ENCODE measurements at places on chromosomes 1 and 21.
A peak's percentile ranks its signal among the peaks of the same experiment; 100 is the strongest.

DNA sequence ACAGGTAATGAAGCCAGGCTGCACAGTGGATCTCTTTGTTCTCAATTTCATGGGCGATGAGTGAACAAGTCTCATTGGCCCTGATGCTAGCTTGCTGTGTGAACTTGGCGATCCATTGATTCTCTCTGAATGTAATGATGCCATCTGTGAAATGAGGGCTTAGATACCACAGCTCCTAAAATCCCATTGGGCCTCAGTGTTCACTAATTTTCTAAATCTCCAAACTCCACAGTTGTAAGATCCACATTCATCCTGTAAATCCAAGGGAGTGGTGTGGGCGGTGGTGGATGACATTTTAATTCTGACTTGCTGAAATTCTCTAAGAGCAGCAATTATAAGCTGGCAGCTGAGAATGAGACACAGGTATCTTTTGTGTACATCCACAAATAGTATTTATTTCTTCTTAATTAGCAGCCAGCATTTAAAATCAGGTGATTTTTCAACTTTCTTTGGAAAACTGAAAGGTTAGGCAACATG lies 9.6 kb upstream of the ACTL8 start:
- DNase-seq: no peak

- no peak for DNase-seq
These were observed 156.9 kb downstream of the PPP1R12B start for GRCh38 chr1:202505356-202505755.

DNA sequence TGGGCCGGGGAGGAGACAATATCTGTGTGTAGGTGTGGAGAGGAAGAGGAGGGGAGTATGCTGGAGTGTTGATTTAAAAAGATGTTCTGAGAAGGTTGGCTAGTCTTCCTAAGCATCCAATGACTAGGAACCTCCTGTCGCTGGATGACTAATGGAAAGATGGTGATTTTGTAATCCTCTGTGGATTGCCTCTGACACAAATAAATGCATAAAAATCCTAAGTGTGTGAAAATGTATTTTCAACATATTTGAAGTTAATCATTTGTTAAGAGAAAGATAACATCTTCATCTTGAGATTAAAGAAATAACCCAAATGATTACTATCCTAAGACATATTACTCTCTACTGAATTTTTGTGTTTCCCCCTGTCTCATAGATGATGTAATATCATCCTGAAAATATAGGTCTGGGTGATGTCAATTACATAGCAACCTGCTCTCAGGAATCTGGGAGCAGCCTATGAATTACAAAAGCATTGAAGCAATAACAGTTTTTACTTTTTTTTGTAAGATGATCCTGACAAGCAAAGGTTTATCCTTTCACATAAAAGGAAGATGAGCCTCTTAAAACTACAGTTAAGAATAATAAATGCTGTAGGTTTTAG lies 220.5 kb upstream of the MAP1LC3C start:
- no peak for DNase-seq

- DNase-seq: no peak
These were observed 408.1 kb downstream of the USH2A start for GRCh38 chr1:216015116-216015515.

DNA sequence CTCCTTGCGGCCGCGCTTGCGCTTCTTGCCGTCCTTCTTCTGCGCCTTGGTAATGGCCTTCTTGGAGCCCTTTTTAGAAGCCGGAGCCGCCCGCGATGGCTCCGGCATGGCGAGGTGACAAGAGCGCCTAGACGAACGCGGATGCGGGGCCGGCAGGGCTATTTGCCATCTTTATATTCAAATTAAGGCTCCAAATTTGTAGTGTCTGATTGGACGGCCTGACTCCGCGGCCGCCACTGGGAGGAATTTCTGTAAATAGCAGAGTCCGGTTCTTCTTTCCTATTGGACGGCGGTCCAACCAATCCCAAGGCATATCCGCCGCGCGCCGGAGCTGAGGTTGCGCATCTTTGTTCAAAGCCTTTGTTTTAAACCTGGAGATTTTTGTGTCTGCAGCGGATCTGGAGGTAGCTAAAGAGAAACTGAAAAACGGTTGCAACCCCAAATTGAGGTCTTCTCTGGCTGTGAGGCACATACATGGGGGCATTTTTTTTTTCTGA lies 22.6 kb upstream of the RNF187 start:
- DNase-seq: peak; percentile 70

- DNase-seq: no peak
These were observed 9.4 kb downstream of the TRIM45 start for GRCh38 chr1:117112047-117112717.

DNA sequence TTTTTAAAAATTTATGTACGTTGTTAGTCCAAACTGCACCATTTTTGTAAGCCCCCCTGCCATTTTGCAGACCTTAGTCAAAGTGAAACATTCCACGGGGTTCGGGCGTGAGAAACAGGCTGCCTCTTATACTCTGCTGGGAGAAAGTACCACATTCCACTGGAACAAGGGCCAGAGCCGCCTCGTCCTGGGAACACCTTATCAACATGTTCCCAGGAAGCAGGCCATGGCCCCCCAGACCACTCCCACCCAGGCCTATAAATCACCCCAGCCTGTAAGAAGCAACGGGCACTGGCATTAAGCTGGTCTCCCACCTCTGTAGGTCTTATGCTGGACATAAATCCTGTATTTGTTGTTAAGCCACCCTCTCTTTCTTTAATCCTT lies 854 bp upstream of the ZRANB2 start:
- no peak for DNase-seq

GRCh38 chr1:77175230-77175844 lies 43.9 kb downstream of the PIGK start:
- no peak for DNase-seq

GRCh38 chr1:203101813-203102634 lies 16.2 kb upstream of the MYOG start:
- DNase-seq: no peak

DNA sequence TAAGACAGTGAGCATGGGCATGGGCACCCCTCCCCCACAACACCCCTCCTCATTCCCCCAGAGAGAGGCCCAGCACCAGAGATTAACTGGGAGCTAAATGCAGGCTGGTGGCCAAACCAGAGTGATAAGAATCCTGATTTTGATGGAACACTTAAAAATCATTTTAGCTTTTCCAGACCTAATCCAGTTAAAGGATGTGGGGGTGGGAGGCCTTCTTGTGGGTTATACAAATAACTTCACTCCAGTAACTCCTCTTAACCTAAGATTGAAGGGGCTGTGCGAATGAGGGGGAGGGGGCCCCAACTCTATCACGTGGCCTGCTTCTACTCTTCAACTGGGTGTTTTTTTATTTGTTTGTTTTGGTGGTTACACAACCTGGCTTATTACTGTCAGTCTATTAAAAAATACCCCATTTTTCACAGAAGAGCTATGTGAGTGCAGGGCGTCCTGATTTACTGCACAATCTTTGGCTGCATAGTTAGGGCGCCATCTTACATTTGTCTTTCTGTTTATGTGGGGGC lies 398.1 kb upstream of the LYPLAL1 start:
- no peak for DNase-seq

- DNase-seq: no peak
These were observed 2.7 kb upstream of the MMEL1 start for GRCh38 chr1:2635361-2636010.

GRCh38 chr21:32423320-32424190 lies 11.0 kb downstream of the EVA1C start:
- no peak for DNase-seq

GRCh38 chr1:193592317-193592716 lies 405.9 kb upstream of the B3GALT2 start:
- DNase-seq: no peak

DNA sequence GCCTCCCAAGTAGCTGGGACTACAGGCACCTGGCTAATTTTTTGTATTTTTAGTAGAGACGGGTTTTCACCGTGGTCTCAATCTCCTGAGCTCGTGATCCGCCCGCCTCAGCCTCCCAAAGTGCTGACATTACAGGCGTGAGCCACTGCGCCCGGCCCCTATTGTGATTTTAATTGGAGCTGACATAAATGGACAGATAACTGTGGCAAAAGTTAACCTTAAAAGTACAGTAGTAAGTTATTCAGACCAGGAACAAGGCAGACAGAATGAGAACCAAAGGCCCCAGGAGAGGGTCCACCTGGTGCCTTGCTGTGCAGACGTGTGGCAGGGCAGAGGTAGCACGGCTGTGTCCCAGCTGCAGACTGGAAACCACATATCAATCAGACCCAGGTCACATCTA lies 11.0 kb downstream of the TMEM201 start:
- DNase-seq: no peak

- no peak for DNase-seq
These were observed 50.3 kb upstream of the USP1 start for GRCh38 chr1:62386351-62387121.

- DNase-seq: no peak
These were observed 46.5 kb upstream of the NUF2 start for GRCh38 chr1:163275222-163275621.

GRCh38 chr1:25145775-25146393 lies 86.4 kb downstream of the SYF2 start:
- no peak for DNase-seq

DNA sequence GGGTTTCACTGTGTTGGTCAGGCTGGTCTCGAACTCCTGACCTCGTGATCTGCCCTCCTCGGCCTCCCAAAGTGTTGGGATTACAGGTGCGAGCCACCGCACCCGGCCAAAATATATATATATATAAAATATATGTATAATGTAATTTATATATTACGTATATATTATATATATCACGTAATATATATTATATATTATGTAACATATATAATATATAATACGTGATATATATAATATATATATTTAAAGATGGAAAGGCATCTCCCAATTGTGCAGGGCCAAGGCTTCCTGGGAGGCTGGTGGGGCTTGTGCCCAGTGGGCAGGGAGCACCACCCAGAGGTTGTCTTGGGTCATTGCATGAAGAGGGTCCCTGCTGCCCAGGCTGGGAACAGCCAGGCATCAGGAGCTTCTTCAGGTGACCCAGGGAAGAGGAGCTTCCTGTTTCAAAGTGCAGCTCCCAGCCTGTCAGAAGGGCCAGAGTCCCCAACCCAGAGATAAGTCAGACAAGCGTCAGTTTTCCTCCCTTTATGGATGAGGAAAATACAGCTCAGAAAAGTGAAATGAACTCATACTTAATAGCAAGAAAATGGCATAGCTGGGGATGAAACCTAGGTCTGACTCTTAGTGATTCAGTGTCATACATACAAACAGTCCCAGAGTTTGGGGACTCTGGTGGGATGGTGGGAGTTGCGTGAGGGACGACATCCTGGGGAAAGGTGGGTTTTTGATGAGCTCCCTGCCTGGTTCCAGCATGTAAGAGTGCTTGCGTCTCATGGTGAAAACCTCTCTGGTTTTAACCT lies 12.0 kb downstream of the UBE2Q1 start:
- peak; percentile 16 for DNase-seq

DNA sequence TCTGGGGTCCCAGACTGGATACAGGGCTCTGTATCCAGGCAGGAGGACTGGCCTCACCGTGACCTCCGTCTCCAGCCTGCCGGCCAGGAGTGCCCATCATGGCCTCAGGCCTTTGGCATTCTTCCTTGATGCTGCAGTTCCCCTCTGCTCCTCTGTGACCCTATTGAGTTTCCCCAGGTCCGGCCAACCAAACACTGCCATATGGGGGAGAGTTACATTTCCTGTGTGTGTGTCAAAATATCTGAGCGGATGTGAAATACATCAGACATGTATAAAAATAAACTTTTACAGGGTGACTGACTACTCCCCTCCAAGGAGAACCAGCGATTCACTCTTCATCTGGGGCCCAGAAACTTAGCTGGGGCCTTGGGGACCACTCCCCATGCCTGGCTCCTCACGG lies 10.2 kb upstream of the UBL4B start:
- no peak for DNase-seq

GRCh38 chr21:45949928-45950739 lies 31.4 kb upstream of the COL6A1 start:
- no peak for DNase-seq

DNA sequence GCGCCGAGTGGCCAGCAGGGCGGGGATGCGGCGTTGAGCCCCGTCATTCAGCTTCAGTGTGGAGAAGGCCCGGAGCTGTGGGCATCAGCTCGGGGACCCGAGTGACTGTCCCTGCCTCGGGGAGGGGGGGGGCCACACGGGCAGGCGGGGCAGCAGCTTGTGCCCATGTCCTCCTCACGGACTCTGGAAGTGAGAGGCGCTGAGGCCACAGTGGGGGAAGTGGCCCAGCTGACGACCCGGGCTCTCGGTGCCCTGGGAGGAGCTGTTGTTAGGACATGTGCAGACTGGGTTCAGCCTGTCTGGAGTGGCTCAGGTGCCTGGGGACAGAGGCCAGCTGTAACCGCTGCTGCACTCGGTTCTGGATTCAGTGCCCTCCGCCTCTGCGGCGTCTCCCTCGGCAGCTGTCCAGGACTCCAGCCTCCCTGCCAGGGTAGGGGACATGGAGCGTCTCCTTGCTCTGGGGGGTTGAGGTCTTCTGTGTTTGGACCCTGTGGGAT lies 71.1 kb downstream of the SKI start:
- no peak for DNase-seq

- no peak for DNase-seq
These were observed 7.5 kb downstream of the DENND4B start for GRCh38 chr1:153938996-153939395.

- DNase-seq: no peak
These were observed 31.1 kb downstream of the DIP2A start for GRCh38 chr21:46489800-46490199.

GRCh38 chr1:193321242-193321840 lies 134.9 kb upstream of the B3GALT2 start:
- DNase-seq: no peak

DNA sequence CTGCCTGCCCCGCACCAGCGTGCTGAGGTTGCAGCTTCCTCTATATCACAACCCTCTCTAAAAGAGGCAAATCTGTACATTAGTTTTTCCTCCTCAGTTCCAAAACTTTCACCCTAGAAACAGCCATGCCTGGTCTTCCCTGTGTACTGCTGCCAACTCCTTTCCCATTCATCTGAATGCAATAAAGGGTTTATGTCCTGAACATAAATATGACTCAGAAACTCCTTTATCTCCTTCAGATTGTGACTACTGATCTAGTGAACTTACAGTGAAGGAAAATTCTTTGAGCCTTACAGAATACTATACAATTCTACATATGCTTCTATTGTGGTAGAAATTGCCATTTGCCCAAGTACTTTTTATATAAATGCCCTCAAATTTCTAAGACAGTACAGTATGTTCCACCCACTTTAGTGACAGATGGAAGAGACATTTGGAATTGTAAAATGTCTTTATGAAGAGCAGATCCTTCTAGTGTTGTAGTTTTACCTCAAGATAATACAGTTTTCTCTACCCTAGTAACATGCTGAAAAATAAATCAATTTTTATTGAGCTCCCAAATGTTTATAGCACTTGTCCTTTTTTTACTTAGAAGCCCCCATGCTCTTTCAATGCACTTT lies 345.1 kb upstream of the SNX7 start:
- DNase-seq: no peak

GRCh38 chr1:221164951-221165838 lies 286.0 kb downstream of the HLX start:
- no peak for DNase-seq
